ENCODE measurements at places on chromosomes 3 and 15.

- DNase-seq: no peak
Observed at GRCh38 chr3:107271787-107272387, 105.4 kb upstream of the CCDC54 start.

DNA sequence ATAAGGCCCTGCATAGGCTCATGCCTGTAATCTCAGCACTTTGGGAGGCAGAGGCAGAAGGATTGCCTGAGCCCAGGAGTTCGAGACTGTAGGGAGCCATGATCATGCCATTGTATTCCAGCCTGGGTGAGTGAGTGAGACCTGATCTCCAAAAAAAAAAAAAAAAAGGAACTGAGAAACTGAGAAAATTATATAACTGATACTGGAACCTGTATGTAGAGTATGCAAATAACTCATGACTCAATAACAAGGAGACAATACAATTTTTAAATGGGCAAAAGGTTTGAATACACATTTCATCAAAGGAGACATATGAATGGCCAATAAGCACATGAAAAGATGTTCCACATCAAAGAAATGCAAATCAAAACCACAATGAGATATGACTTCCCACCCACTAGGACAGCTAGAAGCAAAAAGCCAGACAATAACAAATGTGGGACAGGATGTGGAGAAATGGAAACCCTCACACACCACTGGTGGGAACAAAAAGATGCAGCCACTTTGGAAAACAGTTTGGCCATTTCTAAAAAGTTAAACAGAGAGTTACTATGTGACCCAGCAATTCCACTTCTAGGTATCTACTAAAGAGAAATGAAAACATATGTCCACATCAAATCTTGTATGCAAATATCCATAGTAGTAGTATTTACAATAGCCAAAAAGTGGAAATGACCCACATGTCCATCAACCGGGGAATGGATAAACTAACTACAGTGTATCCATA, 70.7 kb downstream of the IQSEC1 start:
- DNase-seq: no peak

GRCh38 chr3:51961602-51962569, 5.4 kb downstream of the PCBP4 start:
- DNase-seq: no peak

DNA sequence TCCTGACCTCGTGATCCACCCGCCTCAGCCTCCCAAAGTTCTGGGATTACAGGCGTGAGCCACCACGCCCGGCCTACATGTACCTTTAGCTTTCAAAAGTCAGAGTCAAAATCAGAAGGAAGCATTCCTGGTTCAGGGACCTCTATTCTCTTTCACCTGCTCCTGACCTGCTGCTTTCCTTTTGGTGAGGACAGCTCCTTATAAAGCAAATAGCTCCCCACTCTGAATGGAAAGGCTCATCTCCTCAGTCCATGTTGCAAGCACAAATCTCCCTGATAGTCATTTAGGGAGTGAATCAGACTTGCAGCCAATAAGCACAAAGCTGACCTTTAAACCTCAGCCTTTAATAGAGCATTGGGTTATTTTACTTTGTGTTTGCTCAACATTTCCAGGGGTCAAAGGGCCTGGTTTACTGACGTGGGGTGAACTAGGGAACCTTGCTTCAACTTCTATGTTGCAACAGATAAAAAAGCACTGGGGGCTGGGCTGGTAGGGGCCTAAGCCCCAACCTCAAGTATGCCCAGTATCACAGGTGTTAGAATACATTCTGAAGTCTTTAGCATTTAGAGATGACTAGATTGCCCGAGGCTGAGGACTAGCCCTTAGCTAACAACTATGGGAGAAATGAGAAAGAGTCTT, 43.1 kb downstream of the THRB start:
- DNase-seq: no peak

GRCh38 chr3:49199239-49199899, 28.0 kb downstream of the KLHDC8B start:
- peak; percentile 95 for DNase-seq

DNA sequence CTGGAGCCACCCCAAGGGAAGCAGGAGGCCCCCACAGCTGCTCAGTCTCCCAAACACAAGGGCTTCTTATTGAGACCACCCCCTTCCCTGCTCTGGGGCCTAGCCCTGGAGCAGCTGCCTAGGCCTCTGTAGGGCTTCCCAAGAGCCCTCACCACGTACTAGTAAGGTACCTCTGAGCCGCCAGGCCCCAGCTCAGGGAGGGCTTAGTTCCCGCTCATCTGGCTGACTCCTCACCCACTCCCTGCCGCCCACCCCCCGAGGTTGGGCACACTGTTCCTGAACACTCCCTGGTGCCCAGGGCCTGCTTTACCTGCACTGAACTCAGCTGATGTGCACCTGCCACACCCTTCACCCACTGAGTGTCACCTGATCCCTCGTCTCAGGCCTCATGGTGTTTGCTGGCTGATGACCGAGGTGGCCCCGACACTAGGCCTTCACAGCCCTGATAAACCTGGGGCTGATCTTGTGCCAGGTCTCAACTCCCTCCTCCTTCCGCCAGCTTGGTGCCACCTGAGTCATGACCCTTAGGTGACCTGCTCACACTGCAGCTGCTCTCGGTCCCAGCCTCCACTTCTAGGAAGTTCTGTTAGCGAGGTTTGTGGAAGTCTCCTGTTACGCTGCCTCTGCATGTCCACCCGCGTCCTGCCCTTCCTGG, 18.0 kb upstream of the SPTBN5 start:
- no peak for DNase-seq

DNA sequence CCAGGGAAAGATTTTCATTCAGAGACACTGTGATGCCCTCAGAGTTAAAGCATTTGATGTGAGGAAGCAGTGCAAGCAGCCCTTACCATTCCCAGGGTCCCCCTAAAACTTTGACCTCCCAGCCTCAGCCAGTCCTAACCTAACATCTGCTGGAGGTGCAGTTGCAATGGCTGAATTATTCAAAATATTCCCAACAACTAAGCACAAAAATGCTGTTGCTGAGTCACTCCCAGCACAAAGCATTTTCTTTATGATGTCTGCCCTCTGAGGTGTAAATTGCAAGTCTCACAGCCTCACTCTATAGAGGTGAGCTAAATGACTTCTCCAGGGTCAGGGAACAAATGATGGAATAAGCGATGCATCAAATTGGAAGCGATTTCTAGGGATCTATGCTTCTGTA, 6.4 kb upstream of the REC114 start:
- DNase-seq: no peak

DNA sequence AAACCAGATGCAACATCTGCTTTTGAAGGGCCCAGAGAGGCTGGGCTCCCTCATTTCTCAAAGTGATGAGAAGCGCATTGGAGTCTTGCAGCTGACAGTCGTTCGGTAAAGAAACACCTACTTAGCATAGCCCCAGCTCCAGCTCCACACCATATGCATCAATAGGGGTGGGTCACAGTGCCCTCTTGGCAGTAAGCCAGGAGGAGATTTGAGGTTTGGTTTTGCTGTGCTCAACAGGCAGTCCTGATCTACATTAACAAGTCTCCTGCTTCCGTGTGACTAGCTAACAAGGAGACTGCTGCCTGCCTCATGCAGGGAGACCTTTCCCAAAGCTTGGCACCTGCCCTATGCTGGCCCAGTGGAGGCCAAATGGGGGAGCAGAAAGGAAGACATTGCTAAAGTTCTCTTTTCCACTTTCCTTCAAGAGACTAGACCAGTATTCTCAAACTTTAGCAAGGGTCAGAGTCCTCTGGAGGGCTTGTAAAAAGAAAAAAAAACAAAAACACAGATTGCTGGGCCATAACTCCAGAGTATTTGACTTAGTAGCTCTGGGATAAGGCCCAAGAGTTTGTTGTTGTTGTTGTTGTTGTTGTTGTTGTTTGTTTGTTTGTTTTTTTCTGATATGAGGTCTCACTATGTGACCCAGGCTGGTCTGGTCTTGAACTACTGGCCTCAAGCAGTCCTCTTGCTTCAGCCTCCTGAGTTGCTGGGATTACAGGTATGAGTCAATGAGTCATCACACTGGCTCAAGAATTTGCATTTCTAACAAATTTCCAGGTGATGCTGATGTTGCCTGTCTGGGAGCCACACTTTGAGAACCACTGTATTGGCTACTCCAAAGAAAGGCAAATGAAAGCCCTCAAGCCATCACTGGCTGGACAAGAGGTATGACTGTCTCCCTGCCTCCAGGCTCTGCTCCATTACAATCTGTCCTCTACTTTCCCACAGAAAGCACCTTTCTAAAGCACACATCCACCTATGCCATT, 294.9 kb downstream of the RORA start:
- no peak for DNase-seq

Measured in left hindlimb (tissue), 1 donor.